ENCODE measurements at places on chromosomes 16 and 17. TPM values are rescaled to one million over a fixed set of nuclear protein-coding genes. Genes with fewer than 3 reads are reported as not detected.

- H3K36me3 ChIP-seq, result peaks cover 21% of the 10 kb centered on the region
- H3K27ac ChIP-seq, result peak overlapping the region; percentile 93
- DNase-seq, result no peak
- H3K4me1 ChIP-seq, result peaks cover 74% of the 10 kb centered on the region
Measured at GRCh38 chr17:38751144-38751807, 1.3 kb upstream of the PSMB3 start.

DNA sequence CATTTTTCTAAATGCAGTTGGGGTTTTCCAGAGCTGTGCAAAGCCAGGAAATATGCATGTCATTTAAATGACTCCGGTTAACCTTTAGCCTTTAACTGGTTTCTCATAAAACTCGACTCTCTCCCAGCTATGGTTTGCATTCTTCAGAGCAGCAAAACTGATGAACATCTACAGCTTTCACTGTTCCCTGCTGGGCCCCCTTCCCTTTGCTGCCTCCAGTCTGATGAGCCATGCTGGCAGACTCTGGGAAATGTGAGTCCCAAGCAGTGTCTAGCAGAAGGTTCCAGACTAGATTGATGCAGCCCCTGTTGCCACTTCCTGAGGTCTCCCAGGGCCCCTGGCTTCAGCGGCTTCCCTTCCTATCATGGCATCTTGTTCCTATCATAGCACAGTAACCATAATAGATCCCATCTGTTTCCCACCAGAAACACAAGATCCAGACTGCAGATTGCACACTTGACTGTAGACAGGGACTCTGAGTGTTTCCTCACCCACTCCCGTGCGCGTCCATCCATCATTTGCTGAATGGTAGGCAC lies 135.4 kb downstream of the CLEC16A start:
- H3K36me3 ChIP-seq, result peaks cover 18% of the 10 kb centered on the region
- peaks cover 50% of the 10 kb centered on the region for H3K4me1 ChIP-seq
- no peak overlapping the region for H3K4me3 ChIP-seq

DNA sequence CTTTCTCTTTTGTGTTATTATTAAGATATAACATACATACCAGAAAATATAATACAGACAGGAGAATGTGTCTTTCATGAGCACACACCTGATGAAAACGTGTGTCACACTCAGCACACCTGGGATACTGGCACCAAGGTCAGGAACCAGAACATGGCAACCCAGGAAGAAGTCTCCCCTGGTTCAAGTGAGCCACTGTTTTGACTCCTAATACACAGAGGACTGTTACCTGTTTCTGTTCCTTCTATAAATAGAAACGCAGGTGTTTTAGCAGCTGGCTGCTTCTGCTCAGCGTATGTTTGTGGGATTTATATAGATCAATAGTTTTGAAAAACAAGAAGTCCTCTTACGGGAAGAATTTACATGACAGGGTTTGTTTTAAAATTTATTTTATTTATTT lies 3.5 kb downstream of the SEC14L1 start:
- no peak for DNase-seq
- peaks cover 73% of the 10 kb centered on the region for H3K4me1 ChIP-seq
- peak overlapping the region; percentile 67 for H3K4me3 ChIP-seq
- peaks cover 36% of the 10 kb centered on the region for H3K36me3 ChIP-seq

- H3K4me3 ChIP-seq, result no peak overlapping the region
- no peaks in the 10 kb centered on the region for H3K36me3 ChIP-seq
- peaks cover 20% of the 10 kb centered on the region for H3K4me1 ChIP-seq
- H3K27me3 ChIP-seq, result no peaks in the 10 kb centered on the region
- DNase-seq, result no peak
- H3K27ac ChIP-seq, result no peak overlapping the region
Measured at GRCh38 chr17:27810211-27810901, 10.0 kb upstream of the NOS2 start.

GRCh38 chr16:12449795-12450194 lies 353.9 kb downstream of the CPPED1 start:
- H3K27me3 ChIP-seq, result no peaks in the 10 kb centered on the region
- H3K27ac ChIP-seq, result no peak overlapping the region
- no peaks in the 10 kb centered on the region for H3K4me1 ChIP-seq
- H3K36me3 ChIP-seq, result no peaks in the 10 kb centered on the region
- no peak overlapping the region for H3K4me3 ChIP-seq

- H3K4me1 ChIP-seq, result no peaks in the 10 kb centered on the region
- no peak for DNase-seq
Measured at GRCh38 chr16:50859628-50860360, 117.9 kb downstream of the CYLD start.

DNA sequence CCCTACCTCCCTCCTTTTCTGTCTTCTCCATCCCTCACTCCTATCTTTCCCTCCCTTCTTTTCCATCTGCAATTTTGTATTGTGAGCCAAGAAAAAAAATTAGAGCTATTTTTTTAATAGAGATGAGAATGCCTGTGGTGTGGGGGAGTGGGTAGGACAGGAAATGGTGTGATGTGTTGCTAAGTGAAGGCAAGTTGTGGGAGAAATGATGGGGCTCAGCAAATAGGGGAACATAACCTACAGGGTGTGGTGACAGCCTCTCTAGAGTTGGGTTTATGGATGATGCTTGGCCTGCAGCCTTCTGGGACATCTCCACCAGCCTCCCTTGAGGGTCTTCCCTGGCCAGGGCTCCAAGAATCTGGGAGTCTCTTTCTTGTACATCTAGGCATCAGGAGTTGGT lies 163.1 kb upstream of the CACNG3 start:
- H3K4me1 ChIP-seq, result no peaks in the 10 kb centered on the region
- H3K27ac ChIP-seq, result no peak overlapping the region
- H3K36me3 ChIP-seq, result peaks cover 16% of the 10 kb centered on the region
- no peak overlapping the region for H3K4me3 ChIP-seq

Gene PRAC2
- total RNA-seq, result not detected

Gene WNT3
- not detected for total RNA-seq

Gene DHODH
- 1.2 TPM for total RNA-seq

Gene ABCA9
- total RNA-seq, result 4.1 TPM

Gene GINS2
- 2.0 TPM for total RNA-seq
